ENCODE measurements at places on chromosomes 3 and 15. TPM values are rescaled to one million over a fixed set of nuclear protein-coding genes. Genes with fewer than 3 reads are reported as not detected.

CLRN1 gene
- total RNA-seq = not detected

XCR1 gene
- not detected for total RNA-seq

NLGN1 gene
- 61.6 TPM for total RNA-seq

HTR3E gene
- not detected for total RNA-seq

TEX55 gene
- not detected for total RNA-seq

ELL3 gene
- 0.73 TPM for total RNA-seq

SST gene
- total RNA-seq = 10.0 TPM

ACKR2 gene
- total RNA-seq = not detected

P2RY14 gene
- 0.91 TPM for total RNA-seq
